Left lung (tissue), 14 donors: ENCODE measurements at places on chromosomes 1 and 21. TPM values are rescaled to one million over a fixed set of nuclear protein-coding genes. Genes with fewer than 3 reads are reported as not detected.

DNA sequence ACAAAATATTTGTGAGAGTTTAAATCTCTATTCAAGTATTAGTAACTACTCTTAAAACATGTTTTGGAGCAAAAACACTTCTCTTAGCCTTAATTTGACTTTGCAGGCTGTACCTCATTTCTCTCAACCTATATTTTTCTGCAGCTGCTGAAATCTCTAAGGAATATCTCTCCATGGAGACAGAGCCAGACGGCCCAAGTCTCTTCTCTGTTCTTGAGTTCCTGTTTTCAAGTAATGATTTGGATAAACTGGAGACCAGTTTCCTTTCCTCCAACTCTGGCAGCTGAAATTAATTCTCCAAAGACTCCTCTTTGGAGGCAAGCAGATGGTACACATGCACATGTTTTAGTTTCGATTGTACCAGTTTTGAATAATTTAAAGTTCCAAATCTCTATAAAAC lies 659.7 kb upstream of the NEGR1 start:
- DNase-seq = no peak

DNA sequence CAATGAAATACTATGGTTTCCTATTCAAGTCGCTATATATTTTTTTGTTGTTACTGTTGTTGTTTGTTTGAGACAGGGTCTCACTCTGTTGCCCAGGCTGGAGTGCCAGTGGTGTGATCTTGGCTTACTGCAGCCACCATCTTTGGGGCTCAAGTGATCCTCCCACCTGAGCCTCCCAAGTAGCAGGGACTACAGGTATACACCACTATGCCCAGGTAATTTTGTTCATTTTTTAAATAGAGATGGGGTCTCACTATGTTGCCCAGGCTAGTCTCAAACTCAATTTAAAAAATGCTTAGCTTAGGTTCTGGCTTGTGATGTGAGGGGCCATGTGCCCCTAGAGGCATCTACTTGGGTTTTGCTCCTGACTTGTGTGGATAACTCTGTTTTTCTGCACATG lies 9.8 kb downstream of the RABIF start:
- no peak for DNase-seq

- DNase-seq = no peak
Measured at GRCh38 chr1:52899445-52899894, 22.1 kb downstream of the ECHDC2 start.

DNA sequence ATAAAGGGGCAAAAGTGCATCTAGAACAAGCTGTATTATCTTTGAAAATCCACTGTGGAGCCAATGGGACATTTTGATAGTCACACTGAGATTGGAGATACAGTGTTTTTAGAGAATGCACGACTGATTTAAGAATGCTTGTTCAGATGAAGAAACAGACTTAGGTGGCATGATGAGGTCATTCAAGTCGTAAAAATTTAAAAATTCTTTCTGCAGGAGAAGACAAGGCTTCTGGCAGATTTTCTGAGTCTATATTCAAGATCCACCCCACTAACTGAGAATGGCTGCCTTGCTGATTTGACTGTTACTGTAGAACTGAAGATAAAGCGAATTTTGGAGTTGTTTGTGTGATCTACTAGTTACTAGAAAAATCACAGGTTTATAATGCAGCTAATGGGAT lies 310.6 kb downstream of the LRRC7 start:
- DNase-seq = no peak

Gene EEIG2
- polyA plus RNA-seq = 29.6 TPM

DNA sequence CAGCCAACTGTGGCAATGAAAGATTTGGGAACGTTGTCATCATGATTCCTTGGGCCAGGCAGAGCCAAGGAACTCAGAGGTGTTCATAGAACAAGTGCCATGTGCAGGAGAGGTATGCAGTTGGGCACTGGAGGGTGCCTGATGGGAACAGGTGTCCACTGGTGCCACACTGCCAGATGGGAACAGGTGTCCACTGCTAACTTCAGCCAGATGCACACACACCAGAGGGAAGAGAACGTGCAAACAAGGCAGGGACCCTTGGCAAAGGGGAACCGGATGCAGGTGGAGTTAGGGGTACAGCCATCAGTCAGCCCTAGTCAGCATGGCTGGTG lies 13.5 kb downstream of the OLFML2B start:
- no peak for DNase-seq

DNA sequence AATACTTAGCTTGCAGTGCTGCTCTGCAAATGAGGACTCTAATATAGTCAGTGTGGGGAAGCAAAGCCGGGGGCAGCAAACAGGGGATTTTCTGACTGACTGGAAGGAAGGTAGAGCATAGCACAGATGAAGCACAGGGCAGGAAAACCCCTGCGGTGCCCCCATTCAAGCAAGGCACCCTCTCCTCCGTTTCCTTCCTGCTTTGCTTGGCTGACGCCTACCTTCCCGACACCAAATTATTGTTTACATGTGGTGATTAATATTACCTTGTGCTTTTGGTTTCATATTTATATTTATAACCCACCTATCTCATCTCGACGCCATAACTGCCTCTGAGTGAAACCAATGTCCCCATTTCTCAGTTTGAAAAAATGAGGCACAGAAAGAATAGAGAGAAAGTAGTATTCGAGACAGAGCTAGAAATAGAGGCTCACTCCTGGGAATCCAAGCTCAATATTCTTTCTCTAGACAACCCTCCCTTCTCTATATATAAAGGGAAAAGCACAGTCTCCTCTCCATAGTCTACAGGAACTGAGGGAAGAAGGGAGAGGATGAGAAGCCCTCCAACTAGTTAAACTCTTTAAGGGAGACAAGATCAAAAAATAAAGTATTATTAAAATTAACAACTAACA lies 41.3 kb downstream of the PIK3C2B start:
- no peak for DNase-seq

- no peak for DNase-seq
Measured at GRCh38 chr21:14569026-14569621, 23.0 kb upstream of the SAMSN1 start.

DNA sequence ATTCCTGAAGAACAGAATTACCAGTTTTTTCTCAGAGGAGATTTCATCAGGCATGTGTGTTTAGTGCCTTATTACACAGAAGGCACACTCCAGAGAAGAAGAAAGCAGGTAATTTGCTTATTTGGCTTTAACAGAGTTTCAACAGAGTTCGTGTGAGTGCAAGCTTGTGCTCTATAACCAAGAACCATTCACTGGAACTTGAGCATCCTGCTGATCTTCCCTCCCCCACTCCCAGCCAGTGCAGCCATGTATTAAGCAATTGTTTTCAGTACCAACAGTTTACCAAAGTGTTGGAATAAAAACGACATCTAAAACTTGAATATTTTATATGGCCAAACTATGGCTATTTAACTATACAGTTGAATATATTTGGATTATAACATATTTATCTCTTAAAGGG lies 4.3 kb downstream of the MGST3 start:
- no peak for DNase-seq

DNA sequence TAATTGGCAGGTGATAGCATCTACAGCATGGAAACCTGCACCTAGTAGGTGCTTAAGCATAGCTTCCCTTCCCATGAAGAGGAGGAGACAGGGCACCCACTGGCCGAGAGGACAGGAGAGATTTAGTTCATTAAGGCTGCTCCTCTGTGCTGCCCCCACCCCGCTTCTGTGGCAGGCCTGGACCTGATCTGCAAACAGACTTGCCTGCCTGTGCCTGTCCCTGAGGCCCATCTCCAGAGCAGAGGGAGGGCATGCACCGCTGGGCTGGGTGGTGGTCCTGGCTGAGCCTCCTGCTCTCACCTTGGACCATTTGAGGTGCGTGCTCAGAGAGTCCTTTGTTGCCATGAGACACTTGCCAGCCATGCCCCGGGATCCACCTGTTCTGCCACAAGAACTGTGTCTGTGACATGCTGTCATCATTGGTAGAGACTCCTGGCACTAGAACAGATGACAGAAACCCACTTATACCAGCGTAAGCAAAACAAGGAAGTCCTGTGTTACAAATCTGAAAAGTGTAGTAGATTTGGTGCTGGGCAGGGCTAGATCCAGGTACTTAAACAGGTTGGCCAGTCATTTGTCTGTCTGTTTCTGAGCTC lies 55.6 kb downstream of the PTPRF start:
- no peak for DNase-seq

DNA sequence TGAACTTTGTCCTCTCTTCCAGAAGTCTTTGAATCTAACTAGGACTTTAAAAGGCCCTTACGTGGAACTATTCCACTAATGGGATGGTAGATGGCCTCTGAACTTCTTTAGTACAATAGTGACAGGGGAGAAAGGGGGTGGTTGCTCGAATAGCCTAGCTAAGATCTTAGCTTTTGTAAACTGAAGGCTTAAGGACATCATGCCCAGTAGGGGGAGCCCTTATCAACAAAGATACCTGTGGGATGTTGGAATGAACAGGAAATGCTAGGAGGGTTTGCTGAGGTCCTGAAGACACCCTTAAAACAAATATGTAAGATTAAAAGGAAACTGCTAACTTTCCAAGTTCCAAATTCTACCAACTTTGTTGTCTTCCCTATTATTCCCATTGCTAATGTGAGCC lies 33.2 kb downstream of the NHLH2 start:
- peak; percentile 71 for DNase-seq

DNA sequence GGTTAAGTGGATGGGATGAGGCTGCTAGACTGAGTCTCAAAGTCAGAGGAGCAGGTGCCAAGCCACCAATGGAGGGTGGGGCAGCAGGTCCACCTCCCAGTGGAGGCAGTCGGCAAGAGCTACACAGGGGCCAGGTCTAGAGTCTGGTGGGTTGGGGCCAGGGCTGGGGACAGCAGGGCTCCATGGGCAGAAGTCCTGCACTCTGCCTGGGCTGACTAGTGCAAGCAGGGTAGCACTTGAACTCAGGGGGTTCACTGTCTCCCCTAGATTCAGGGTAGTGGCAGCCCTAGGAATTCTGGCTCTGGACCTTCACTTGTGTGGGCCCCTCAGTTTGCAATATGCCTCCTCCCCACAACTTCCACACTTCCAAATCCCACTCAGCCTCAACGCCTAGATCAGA lies 66.2 kb downstream of the SYT6 start:
- no peak for DNase-seq

- no peak for DNase-seq
Measured at GRCh38 chr1:156612666-156613065, 6.5 kb upstream of the HAPLN2 start.

DNA sequence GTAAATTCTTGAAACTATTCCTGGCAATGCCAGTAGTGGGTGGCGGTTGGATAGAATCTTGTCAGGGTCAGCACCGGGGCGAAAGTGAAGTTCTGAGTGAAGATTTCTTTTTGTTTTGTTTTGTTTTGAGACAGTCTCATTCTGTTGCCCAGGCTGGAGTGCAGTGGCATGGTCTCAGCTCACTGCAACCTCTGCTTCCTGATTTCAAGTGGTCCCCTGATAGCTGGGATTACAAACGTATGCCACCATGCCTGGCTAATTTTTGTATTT lies 33.3 kb downstream of the PCNT start:
- DNase-seq = no peak

- peak; percentile 44 for DNase-seq
Measured at GRCh38 chr1:12434174-12434573, 183.8 kb downstream of the DHRS3 start.

- DNase-seq = no peak
Measured at GRCh38 chr1:22754824-22755223, 44.2 kb downstream of the EPHB2 start.

Gene CADM3
- 1.6 TPM for polyA plus RNA-seq

- no peak for DNase-seq
Measured at GRCh38 chr21:35343046-35343819, 294.1 kb upstream of the RUNX1 start.

Gene C1orf87
- polyA plus RNA-seq = 0.77 TPM

Gene SDHC
- 184 TPM for polyA plus RNA-seq

- DNase-seq = peak; percentile 51
Measured at GRCh38 chr21:43365611-43366426, 61.1 kb downstream of the SIK1 start.

- DNase-seq = no peak
Measured at GRCh38 chr1:170114906-170115305, 30.9 kb upstream of the NTMT2 start.

GRCh38 chr21:35575280-35575915 lies 484.9 kb downstream of the SETD4 start:
- DNase-seq = no peak

GRCh38 chr1:64282351-64282750 lies 78.9 kb downstream of the UBE2U start:
- DNase-seq = peak; percentile 82

DNA sequence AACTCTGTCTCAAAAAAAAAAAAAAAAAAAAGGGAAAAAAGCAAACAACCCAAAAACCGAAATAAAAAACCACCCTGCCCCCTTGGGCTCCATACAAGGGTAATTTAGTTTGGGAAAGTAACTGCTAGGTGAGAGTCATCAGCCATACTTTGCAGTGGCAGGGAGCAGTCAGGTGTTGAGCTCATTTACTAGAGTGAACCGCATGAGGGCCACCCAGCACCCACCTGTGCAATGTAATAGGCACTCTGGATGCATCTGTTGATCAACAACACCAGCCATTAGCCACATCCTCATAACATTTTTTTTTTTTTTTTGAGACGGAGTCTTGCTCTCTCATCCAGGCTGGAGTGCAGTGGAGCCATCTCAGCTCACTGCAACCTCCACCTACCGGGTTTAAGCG lies 9.1 kb downstream of the INAVA start:
- no peak for DNase-seq

DNA sequence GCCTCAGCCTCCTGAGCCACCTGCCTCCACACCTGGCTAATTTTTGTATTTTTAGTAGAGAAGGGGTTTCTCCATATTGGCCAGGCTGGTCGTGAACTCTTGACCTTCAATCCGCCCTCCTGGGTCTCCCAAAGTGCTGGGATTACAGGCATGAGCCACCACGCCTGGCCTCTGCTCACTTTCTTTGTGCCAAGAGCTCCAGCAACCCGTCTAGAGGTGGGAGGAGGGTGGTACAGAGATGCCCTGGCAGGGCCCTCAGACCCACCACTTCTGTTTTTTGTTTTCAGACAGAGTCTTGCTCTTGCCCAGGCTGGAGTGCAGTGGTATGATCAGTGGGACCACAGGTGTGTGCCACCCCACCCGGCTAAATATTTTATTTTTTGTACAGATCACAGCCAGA lies 6.9 kb upstream of the SYNC start:
- DNase-seq = no peak

DNA sequence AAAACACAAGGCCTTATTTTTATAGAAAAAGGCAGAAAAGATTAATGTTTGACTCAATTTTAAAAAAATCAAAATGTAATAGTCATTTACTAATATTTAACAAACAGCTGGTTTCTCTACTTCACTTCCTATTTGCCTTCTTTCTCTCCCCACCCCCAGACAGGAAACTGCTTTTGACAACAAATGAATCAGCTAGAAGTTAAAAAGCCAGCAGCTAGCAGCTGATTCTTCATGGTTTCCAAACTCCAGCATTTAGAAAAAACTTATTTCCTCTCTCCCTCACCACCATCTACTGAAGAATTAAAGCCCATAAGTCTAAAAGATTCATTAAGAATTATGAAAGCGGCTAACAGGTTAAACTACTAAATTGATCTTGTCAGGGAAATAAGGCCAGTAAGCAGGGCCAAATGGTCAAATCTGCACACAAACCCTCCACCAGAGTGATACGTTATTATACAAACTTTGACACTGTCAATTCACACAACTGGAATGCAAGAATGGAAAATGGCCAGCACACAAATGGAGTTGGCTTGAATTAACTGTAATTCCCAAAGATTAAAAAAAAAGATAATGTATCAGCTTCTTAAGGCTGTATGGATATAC lies 4.0 kb downstream of the WDR26 start:
- no peak for DNase-seq

GRCh38 chr1:42784946-42785693 lies at the start of gene TMEM269:
Gene TMEM269, plus strand, starts transcription at chr1:42784991. Its CDS starts 4,903 bp downstream, at chr1:42789894.
- peak; percentile 23 for DNase-seq
